ENCODE measurements at places on chromosomes 16 and 17. TPM values are rescaled to one million over a fixed set of nuclear protein-coding genes. Genes with fewer than 3 reads are reported as not detected.

- DNase-seq: no peak
These were observed 198.3 kb upstream of the KCNJ16 start for GRCh38 chr17:69876757-69877156.

SMIM36 gene
- polyA plus RNA-seq: 0.09 TPM

- DNase-seq: peak; percentile 90
These were observed 8.8 kb downstream of the JUP start for GRCh38 chr17:41777574-41778188.

- no peak for DNase-seq
These were observed 35.5 kb downstream of the DNAH17 start for GRCh38 chr17:78541488-78542206.

PLA2G10 gene
- polyA plus RNA-seq: 0.72 TPM

DNA sequence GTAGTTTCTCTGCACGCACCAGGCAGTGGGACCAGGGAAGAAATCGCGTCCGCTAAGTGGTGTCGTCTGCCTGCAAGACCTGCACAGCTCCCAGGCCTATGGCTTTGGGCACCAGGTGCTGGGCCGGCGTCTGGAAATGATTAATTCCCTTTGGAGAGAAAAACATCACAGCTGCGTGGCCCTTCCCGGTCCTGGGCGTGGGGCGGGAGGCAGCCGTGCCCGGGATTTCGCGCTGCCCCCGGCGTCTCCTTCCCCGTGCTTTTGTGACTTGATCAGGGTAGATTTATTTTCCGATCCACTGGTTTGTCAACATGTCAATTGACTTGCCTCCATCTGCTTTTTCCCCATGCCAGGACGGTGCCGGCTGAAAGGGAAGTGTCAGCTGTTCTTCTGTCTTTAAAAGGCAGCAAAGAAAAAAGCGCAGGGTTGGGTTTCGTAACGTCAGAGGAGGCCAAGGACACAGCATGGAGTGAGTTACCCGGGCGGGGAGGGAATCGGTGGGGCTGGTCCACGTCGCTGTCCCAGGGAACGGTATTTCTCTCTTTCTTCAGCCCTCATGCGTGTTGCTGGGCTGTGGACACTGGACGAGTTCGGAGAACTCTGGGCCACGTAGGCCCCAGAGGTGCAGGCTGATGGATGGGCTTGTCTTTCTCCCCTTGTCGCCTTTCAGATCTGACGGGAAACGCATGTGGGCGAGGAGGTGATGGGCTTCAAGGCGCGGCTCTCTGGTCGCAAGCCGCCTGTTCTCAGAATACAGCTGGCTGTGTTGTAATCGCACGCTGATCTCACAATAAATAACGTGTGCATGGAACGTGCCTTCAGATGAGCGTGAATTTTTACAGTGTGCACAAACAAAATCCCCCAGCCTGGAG lies 188.1 kb upstream of the ZNF469 start:
- peak; percentile 57 for DNase-seq

DNA sequence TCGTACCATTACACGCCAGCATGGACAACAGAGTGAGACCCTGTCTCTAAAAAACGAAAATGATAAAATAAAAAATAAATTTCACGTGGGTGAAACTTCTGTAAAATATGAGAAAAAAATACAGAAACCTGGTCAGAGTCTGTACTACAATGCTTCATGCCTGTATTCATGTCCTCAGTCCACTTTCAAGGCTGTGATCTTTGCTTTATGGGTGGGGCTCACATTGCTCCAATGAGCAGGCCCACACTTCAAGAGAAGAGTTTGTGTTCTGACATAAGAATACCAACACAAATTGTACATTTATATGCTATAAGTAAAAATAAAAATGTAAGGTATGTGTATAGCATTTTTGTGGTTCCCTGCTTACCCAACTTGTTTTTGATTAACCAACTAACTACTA lies 32.2 kb upstream of the ABCA3 start:
- DNase-seq: no peak

DNA sequence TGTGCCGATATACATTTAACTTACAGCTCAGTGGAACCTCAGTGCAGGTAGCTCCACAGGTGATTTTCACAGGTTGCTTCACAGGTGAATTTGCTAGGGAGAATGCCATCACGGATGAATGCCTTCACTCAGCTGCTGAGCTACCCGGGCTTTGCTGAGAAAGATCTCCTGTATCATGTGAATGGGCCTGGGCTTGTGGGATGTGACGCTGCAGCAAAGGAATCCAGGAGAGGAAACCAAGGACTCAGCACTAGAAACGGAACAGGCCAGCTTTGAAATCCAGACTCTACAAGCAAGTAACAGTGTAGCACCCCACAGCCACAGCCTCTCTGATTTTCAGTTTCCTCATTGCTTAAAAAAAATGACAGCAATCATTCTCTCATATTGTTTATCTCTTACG lies 271.4 kb upstream of the MAF start:
- no peak for DNase-seq

DNA sequence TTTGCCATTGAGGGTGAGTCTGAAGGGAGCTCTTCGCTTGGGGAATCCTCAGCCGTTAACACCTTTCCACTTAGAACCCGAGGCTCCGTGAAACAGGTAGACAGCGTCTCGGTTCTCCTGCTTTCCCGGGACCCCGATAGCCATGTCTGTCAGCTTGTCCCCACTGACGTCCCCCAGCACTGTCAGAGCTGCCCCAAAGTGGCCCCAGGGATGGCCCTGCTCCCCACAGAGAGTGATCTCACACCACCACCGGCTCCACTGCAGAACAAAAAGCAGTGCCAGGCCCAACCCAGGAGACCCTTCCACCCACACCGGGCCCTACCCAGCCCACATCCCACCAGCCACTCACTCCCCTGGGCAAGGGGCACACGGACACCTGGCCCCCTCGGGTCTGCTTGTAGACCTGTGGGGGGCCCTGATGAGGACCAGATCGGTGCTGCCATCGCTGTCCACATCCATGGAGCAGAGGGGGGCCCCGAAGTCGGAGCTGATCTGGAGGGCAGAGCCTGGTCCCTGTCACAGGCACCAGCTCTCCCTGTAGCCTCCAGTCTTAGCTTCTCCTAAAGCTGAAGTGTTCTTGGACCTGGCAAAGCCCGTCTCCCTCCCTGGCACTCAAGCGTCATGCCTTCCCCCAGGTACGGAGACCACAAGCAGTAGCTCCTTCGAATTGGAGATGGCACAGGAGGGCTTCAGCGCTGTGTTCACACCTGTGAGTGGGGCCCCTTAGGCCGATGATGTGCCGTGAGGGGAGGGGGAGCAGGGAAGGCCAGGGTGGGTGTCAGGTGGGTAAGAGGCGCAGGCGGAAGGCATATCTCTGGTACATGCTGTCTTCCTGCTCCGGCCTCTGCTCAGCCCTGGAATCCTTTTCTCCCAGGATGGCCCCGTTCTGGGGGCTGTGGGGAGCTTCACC lies 6.5 kb downstream of the ITGAX start:
- DNase-seq: no peak

MMD gene
- 17.5 TPM for polyA plus RNA-seq

NR1D1 gene
- 5.5 TPM for polyA plus RNA-seq

CD300LF gene
- 0.18 TPM for polyA plus RNA-seq

GRCh38 chr16:51121850-51122249 lies 29.2 kb downstream of the SALL1 start:
- no peak for DNase-seq

GRCh38 chr17:50207315-50207714 lies 5.9 kb upstream of the COL1A1 start:
- DNase-seq: no peak

DNA sequence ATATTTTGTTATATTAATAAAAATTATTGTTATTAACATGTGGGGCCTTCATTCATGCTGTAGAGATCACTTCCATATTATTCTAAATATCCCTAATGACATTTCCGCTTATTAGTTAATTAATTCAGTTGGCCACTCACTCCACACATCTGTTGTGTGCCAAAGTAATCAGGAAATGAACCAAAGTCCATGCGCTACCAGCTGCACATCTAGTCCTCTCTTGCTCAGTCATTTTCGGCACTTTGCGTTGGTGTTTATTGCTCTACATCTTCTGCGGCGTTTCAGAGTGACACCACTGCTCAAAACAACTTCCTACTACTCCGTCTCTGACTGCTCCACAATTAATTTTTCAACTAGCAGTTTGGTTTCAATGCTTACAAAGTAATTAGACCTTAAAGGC lies 101.4 kb upstream of the ZFHX3 start:
- DNase-seq: no peak

OR1F1 gene
- not detected for polyA plus RNA-seq

MEIOB gene
- 0.26 TPM for polyA plus RNA-seq

FA2H gene
- 0.22 TPM for polyA plus RNA-seq

GRCh38 chr17:77526259-77526711 lies 385.5 kb downstream of the SEC14L1 start:
- DNase-seq: no peak

DNA sequence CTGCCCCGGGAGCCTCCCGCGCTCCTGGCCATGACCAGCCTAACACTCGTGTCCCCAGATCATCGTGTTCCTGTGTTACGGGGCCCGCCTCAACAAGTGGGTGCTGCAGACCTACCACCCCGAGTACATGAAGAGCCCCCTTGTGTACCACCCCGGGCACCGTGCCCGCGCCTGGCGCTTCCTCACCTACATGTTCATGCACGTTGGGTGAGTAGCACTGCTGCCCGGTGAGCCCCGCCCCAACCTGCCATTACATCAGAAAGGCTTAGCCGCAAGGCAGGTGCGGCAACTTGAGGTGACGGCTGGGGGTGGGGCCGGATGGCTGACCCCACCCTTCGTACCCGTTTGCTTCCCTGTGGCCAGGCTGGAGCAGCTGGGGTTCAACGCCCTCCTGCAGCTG lies 1.4 kb downstream of the RHBDL1 start:
- no peak for DNase-seq

GRCh38 chr16:24700549-24701392 lies 28.7 kb upstream of the TNRC6A start:
- DNase-seq: peak; percentile 77

DNA sequence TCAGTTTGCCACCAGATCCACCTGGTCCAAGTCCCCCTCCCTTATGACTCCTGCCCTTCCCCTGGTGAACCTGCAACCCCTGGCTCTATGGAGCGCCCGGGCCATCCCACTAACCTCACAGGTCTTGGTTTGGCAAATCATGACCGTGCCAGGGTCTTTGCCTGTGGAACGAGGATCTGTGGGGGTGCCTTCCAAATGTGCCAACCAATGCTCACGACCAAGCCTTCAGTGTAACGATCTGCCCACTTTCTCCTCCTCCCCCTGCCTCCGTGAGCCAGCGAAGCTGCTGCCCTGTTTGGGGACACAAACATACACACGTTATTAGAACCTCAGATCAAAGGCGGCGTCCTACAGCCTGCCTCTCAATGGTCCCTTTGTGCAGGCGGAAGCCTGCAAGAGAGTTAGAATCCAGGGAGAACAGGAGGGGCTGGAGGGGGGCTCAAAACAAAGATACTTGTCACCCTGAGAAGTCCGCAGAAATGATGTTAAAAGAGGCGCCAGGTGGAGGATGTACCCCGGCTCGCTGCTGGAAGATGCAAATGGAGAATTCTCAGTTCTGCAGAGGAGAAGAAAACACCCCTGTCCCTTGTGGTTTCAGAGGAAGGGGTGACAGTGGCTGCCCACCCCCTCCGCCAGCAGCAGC lies 9.0 kb upstream of the NKD1 start:
- no peak for DNase-seq

- peak; percentile 87 for DNase-seq
These were observed 44.3 kb downstream of the SOCS3 start for GRCh38 chr17:78315355-78316114.

DNA sequence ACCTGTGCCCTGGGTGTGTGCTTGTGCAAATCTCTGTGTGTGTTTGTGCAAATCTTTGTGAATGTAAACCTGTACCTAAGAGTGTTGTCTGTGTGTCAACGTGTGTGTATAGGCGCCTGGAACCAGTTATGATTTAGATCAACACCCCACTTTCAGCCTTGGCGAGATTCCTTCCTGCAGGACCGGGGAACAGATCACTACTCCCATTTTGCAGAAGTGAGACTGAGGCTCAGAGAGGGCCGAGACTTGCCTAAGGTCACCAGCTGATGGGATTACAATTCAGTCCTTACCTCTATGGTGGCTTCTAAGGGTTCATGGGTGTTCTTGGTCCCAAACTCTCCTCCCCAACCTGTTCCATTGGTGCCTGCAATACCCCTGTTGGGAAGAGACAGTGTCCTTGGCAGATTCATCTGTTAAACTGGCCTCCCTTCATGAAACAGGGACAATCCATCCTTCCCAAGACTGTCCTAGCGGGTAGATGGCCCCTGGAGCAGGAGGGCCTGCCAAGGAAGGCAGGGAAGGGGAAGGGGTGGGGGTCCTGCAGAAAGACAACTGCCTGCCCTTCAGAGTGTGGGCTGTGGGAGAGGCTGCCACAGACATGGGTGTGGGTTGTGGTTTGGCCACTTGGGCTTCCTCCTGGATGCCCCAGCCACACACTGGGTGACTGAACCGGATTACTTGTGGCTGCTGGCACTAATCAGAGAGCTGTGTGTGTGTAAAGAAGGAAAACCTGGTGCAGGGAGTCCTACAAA lies 6.9 kb upstream of the MAPK7 start:
- no peak for DNase-seq

DNA sequence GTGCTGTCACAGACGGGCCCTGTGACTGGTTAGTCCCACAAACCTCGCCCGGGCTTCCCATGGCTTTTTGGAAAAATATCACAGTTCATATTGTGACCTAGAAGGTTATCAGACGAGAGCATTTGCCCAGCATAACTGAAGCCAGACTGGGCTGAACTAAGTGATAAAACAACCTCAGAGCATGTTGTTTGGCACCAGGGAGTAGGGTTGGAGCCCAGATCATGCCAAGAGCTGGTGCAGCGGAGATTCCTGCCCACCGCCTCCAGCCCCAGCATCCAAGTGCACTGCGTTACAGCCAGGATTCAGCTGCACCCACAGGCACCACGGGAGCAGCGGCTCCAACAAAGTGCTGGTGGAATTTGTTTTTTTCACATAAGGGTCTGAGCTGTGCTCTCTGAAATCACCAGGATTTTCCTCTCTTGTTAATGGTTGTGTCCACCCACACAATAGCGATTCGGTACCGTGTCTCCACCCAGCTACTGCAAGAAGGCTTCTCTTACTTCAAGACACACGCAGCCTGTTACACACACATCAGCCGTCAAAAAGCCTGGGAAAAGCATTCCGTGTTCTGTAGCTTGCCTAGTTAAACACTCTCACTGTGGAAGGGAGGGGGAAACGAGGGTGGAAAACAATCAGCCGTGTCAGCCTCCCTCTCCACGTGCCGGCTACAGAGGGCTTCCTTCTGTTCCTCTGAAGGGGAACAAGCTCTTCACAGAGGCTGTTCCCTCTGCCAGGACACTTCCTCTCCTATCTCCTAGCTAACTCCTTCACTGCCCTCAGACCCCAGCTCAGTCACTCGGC lies 273.8 kb downstream of the C16orf95 start:
- DNase-seq: no peak

KRTAP2-3 gene
- not detected for polyA plus RNA-seq

GRCh38 chr16:87765473-87765775 lies 362 bp downstream of the KLHDC4 start:
- no peak for DNase-seq

All from hindlimb muscle (tissue), 1 donor.